ENCODE measurements at places on chromosomes 11 and 22.

DNA sequence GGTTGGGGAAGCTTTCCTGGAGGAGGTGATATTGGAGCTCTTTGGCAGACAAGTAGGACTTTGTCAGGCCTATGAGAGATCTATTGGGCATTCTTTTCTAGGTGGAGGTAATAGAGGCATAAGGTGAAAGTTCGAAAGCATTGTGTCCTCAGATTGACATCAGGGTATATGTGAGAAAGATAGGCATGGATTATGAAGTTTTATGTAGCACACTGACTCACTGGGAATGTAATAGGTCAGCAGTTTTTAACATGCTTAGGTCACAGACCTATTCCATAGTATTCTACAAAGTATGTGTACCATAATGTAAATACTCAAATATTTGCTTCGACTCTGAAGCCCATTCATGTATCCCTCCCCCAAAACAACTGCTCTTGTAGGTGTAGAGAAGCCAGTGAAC, 11.8 kb downstream of the HIKESHI start:
- no peak for DNase-seq

- no peak for DNase-seq
These were observed 17.2 kb upstream of the CD59 start for GRCh38 chr11:33753304-33753967.

- no peak for DNase-seq
These were observed 34.6 kb downstream of the PRDM10 start for GRCh38 chr11:129967996-129968395.

- peak; percentile 86 for DNase-seq
These were observed 10.3 kb upstream of the MB start for GRCh38 chr22:35627267-35628041.
